ENCODE measurements at places on chromosomes 5 and 9. TPM values are rescaled to one million over a fixed set of nuclear protein-coding genes. Genes with fewer than 3 reads are reported as not detected.

Gene PTGDS
- total RNA-seq, result 481 TPM

Gene WWC1
- 58.4 TPM for total RNA-seq

Gene BTNL8
- 47.3 TPM for total RNA-seq

Gene GNG10
- 26.0 TPM for total RNA-seq

Gene C9orf40
- total RNA-seq, result 5.0 TPM

Gene ROR2
- 21.5 TPM for total RNA-seq

Gene IL4
- total RNA-seq, result not detected

Gene PCDHB10
- total RNA-seq, result 2.5 TPM

Gene TAS2R1
- total RNA-seq, result not detected

Gene SNCAIP
- 2.4 TPM for total RNA-seq

Gene UAP1L1
- total RNA-seq, result 10.5 TPM

Gene FAM200C
- 5.4 TPM for total RNA-seq

Gene UGT3A2
- not detected for total RNA-seq

Measured in mucosa of gallbladder (tissue), 1 donor.